ENCODE measurements at places on chromosomes 11 and 22.

GRCh38 chr11:62171261-62171723 lies 18.7 kb upstream of the SCGB1D1 start:
- DNase-seq = peak; percentile 96

DNA sequence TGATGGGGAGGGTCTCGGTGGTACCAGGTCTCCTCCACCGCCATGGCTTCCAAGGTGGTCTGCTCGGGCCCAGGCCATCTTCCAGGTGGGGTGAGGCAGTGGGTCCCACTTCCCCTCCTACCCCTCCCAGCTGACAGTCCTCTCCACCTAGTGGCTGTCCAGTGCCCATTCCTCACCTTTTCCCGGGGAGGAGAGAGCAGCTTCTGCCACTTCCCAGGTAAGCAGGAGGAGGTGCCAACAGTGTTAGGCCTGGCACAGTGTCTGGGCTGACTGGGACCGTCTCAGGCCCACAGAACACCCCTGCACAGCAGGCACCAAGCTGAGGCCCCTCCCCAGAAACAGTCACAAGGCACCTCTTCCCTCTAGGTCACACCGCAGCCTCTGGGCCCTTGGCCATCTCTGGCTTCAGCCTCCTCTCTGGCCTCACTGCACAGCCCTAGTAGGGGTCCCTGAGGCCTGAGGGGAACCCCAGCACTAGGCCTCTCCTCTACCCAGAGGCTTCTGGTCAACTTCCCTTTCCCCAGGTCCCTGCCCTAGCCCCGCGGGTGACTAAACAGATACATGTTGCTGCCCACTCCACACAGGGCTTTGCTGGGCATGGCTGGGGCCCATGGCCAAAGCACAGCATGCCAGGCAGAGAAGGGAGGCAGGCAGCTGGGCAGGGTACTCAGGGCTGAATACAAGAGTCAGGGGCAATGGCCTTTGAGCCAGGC lies 2.3 kb upstream of the ANKRD13D start:
- no peak for DNase-seq

DNA sequence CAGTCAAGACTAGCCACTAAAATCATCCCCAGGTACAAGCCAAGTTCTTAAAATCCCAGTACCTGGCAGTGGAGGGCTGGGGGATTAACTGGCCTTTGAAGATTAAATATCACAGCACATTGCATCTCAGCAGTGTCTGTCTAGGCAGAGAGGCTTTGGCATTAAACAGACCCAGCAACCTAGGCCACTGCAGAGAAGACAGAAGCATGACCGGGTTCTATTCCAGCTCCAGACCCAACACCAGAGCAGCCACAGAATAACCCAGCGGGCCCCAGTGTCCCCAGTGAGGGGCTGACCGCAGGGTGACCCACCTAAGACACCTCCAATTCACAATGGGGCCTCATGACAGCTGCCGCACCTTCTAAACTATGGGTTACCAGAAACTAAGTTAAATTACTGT lies 88.2 kb downstream of the SHANK2 start:
- no peak for DNase-seq

DNA sequence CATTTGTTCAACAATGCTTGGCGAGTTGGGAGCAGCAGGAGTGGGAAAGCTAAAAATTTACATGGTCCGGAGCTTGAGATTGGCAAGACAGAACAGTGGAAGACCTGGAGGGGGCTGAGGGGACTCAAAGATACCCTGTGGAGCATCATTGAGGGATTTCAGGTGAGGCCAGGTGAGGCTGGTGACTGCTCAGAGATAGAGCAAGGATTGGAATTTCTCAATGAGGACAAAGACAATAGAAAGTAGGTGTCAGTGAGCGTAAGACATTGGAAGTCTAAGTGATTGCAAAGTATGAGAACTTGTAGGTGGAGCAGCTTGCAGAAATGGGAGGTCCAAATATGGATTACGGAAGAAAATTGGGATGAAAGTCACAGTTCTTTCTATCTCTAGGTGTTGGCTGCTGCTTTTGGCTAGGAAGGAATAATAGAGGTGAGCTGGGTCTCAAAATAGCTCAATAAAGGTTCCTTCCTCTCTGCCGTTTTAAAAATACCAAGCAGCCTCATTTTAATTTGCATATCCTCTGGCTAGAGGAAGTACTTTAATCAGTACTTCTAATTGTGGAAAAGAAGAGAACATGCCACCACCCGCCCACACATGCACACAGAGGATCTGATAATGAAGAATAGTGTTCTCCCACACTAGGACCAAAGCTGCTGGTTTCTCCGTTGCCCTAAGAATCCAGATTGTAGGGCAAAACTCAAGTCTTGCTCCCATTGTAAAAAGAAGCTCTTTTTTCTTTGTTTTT lies 41.8 kb upstream of the SORL1-AS1 start:
- DNase-seq = no peak

GRCh38 chr11:75667255-75667830 lies 1.5 kb downstream of the MAP6 start:
- DNase-seq = peak; percentile 41

GRCh38 chr11:130872102-130872501 lies 44.2 kb downstream of the SNX19 start:
- no peak for DNase-seq

DNA sequence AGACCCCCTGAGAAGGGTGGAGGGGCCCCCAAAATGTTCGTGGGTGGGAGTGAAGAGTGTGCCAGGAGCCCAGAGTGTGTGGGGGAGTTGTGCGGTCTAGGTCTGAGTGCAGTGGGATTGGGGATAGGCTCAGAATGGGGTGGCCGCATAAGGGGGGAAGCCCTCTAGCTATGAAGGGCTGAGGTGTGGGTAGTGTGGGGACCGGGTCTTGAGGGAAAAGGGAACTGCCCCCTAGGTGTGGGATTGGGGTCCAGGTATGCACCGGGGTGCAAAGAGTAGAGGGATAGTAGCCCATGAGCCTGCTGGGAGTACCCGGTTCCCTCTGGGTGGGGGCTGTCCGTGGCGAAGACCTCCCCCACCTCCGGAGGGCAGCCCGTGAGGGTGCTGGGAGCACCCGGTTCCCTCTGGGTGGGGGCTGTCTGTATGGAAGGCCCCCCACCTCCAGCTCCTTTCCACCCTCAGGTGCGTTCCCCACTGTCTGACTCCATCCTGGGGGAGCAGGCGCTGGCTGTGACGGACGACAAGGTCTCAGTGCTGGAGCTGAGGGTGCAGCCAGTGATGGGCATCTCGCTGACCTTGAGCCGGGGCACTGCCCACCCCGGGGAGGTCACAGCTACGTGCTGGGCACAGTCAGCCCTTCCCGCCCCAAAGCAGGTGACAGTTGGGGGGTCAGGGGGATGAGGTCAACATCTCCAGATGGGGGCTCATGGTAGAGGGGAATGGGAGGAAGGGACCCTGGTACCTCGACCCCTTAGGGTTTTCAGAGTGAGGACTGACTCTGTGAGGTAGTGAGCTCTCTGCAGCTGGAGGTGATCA lies 10.7 kb downstream of the TMEM132A start:
- DNase-seq = no peak

- no peak for DNase-seq
Observed at GRCh38 chr22:17199003-17199731, 20.1 kb downstream of the ADA2 start.

Data from PC-3 (cell line).